ENCODE measurements at places on chromosomes 7 and 10.

- peak; percentile 98 for DNase-seq
These were observed 89.2 kb downstream of the RNF216 start for GRCh38 chr7:5692112-5692844.

- no peak for DNase-seq
These were observed 234.2 kb downstream of the CRPPA start for GRCh38 chr7:16187131-16187530.

GRCh38 chr10:98470850-98471249, 24.1 kb upstream of the HPS1 start:
- no peak for DNase-seq

GRCh38 chr10:93440591-93441091, 41.5 kb downstream of the MYOF start:
- DNase-seq, result peak; percentile 59

DNA sequence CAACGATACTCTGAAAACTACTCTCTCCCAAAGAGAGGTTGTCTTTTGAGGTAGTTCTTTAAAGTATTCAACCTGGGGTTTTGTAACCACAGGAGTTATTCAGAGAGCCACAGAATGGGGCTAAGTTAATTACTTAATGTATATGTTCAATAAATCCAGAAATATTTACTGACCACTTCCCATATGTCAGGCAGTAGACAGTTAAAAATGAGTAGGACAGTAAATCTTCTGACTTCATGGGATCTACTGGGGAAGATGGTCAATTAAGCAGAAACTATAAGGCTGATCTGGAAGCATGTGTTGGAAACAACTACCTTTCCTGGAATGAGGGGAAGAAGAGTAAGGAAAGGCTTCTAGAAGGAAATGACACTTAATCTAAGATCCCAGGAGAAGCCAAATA, 167.7 kb downstream of the MAGI2 start:
- no peak for DNase-seq

DNA sequence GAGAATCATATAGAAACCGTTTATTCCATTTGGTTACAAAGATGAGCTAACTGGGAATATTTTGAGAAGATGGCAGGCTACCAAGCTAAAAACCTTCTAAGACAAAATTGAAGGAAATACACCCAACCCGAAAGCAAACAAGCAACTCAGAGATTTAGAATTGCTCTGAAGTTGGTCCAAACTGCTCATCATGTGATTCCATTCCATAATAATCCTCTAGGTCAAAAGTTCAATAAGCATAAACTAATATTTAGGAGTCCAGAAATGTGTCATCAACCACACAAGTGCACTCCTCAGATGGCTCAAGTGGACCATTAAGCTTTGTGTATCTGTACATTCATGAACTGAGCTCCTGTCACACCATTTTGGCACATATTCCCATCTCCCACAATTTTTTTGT, 28.7 kb downstream of the DGKI start:
- peak; percentile 73 for DNase-seq

GRCh38 chr7:108136191-108136688, 6.1 kb upstream of the LAMB4 start:
- no peak for DNase-seq

DNA sequence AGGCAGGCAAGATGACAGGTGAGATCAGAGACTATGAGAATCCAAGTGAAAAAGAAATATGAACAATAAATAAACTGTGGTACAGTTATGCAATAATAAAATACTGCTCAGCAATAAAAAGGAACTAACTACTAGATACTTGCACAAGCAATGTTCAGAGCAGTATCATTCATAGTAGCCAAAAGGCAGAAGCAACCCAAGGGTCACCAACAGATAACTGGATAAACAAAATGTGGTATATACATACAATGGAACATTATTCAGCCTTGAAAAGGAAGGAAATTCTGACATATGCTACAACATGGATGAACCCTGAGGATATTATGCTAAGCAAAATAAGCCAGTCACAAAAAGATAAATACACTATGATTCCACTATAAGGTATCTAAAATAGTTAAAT, 76.9 kb upstream of the KCNIP2 start:
- DNase-seq, result no peak

DNA sequence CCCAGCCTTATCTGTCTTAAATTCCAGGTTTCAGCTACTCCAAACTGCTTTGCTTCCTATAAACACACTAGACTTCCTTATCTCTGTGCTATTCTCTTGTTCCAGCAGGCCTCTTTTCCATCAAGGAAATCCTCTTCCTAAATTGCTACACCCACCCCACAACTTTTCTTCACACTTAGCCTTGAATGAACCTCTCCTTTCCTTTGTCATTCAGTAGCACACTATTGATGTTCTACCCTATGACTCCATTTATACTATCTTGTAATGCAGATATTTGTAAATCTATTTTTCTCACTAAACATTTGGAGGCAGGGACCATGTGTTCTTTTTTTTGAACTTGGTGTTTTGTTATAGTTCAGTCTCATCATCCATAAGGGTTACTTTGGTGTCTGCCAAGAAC, 3.7 kb downstream of the SLC16A9 start:
- no peak for DNase-seq

- peak; percentile 61 for DNase-seq
These were observed 302.9 kb upstream of the PODXL start for GRCh38 chr7:131859147-131859821.

GRCh38 chr10:58158806-58159205, 108.9 kb downstream of the IPMK start:
- DNase-seq, result peak; percentile 35

DNA sequence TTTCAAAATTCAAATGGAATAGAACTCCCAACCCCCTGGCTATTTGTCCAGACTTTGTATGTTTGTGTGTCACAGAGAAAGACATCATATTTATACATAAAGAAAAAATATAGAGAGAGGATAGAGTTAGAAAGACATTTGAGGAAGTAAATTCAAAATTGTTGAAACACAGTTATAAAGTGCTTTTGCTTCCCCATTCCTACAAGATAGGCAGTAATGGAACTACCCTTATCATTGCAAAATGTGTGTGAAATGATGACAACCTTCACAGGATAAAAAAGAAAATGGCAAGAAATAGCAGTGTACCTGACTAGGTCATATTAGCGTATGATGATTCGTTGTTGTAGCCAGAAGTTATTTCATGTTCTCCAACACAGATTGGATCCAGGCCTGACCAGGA, 63.1 kb downstream of the FZD1 start:
- no peak for DNase-seq

GRCh38 chr7:150755473-150756099, 18.4 kb downstream of the GIMAP5 start:
- DNase-seq, result no peak

GRCh38 chr7:151804756-151805155, 72.2 kb downstream of the PRKAG2 start:
- no peak for DNase-seq

- DNase-seq, result no peak
These were observed 17.2 kb downstream of the NACAD start for GRCh38 chr7:45071528-45071927.

DNA sequence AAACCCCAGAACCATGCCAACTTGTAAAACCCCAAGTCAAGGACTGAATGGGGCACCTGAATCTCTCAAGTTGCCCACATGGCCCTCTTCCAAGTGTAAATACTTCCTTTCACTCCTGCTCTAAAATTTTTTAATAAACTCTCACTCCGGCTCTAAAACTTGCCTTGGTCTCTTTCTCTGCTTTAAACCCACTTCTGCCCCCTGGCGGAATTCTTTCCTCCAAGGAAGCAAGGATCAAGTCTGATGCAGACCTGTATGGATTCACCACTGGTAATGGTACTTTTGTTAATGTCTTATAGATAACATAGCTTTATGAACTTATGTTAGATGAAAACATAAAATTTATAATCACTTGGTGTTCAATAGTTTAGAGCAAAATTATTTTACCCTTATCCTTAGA, 33.8 kb downstream of the SLC16A9 start:
- DNase-seq, result no peak

- no peak for DNase-seq
These were observed 174.1 kb upstream of the MKI67 start for GRCh38 chr10:128300290-128300824.

- no peak for DNase-seq
These were observed 3.8 kb downstream of the MCM10 start for GRCh38 chr10:13165177-13165576.

DNA sequence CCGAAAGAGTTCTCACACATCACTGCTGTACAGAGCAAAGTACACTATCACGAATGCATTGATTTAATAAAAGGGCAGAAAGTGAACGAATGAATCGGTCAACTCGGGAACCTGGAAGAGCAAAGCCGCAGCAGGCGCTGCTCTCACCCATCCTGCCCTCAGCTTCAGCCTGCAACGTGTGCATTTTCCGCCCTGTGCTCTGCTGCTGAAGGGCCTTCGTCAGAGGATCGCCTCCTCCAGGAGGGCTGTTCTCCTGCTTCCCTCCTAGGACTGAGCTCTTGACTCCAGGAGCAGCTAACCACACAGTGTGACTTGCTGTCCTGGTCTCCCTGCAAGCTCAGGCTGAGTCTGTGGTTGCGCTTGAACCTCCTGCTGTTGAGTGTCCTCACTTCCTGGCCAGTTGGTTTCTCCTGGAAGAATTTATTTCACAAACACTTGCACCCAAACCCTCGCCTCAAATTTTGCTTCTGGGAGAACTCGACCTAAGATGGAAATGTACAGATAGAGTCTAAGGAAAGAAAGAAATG, 473.0 kb upstream of the KLF6 start:
- no peak for DNase-seq

- DNase-seq, result no peak
These were observed 177.1 kb downstream of the CDK14 start for GRCh38 chr7:90773269-90773668.

DNA sequence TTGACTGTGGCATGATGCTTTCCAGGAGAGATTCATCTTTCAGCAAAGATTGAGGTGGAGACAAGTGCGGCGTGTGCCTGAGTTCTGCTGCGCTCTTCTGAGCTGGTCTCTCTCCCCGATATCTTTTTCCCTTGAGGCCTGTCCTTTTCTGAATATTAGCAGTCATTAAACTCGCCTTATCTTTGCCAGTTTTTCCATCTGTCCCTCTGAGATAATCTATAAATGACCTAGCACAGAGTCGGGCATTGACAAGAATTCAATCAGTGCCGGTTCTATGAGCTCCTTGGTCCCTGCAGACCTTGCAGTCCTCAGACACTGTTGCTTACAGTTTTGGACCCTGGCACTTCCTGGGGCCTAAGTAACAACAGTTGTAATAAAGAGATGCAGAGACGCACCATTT, 89.7 kb upstream of the IKZF1 start:
- no peak for DNase-seq

DNA sequence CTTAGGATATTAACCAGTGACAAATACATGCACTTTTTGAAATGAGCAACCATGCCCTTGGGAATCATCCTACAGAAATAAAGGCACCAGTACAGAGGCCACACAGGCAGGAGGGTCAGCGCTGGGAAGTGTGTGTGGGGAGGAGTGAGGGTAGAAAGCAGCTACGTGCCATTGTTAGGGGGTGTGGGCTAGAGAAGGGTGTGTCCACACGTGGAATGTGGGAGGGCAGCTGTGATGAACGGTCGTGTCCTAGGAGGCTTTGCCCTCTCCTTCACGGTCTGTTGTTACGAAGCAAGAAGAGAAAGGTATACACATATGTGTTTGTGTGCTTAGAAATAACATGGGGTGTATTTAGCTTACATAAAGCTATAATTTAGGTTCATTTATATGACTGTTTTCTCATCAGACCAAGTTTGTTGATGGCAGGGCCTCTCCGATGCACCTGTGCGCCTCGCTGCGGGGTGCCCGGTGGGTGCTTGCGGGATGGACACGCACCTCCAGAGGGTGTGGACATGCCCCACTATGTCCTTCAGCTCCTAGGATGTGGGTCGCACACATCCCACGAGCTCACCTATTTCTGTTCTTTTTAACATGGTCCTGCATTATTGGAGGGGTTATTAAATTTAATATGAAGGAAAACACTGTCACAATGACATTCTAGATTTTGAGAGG, 16.9 kb upstream of the GET4 start:
- DNase-seq, result no peak

DNA sequence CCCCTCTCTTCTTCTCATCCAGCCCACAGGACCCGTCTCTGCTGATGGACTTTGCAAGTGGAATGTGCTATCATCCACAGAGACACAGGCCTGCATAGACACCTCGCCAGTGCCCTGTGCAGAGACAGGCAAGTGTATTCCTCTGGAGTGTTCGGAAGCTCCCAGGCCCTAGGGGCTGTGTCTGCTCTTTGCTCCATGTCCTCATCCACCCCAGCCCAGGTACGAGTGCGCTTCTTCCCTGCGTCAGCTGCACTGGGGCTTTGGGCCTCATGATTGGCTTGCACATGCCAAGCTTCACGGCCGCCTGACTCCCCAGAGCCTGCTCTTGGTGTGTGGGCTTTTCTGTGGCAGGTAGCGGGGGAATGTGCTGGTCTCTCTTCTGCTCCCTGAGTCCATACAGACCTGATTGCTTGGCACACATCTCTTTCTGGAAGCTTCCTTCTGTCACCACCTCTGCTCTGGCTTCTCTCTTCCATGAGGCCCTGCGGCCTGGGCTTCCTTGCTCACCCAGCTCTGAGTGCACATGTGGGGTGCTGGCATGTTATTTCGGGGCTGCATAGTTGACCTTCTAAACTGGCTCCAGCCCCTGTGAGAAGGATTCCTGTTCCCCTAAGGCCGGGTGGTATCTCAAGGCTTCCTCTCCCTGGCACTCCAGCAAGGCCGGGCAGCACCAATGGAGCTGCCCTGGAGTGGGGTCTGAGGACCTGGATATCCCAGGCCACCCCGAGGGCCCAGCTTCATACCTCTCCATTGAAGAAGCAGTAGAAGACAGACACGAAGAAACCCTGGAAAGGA, 27.8 kb downstream of the CRHR2 start:
- DNase-seq, result no peak

DNA sequence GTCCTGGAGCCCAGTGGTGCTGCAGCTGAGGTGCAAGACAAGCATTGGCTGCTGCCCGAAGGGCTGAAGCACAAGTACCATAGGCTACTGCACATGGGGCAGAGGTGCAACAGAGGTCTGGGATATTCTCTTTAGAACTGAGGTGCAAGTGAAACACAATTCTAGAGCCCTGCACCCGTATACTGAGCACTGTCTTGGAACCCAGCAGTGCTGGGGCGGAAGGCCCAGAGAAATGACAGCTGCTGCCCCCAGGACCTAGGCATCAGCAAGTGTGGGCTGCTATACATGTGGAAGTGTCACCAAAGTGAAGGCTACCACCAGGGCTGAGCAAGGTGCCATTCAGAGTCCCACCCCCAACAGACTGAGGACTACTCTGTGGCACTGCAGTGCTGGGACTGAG, 393.6 kb upstream of the STEAP1 start:
- no peak for DNase-seq

- DNase-seq, result no peak
These were observed 9.7 kb downstream of the ABCA13 start for GRCh38 chr7:48180981-48181380.

DNA sequence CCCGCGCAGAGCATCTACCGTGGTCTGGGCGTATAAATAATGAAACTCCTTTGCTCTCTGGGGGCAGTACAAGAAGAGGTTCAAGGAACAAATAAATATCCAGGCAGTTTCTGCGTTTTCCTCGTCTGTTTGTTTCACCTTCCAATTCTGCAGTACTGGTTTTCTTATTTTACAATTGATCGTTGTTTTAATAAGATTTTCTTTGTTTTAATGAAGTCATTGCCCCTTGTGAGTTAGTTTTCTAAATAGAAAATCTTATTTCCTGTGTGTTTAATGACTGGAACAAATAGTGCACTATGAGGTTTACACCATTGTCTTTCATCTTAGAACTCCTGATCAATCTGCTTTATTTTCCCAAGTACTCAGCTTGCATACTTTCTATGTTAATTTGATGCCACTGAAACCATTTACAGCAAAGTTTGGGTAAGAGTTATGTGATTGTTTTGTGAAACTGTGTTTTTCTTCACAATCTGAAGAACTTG, 1.2 kb downstream of the PLEKHA1 start:
- DNase-seq, result no peak

Measured in fibroblast of lung (primary cell).